ENCODE measurements at places on chromosomes 16 and 17.
A peak's percentile ranks its signal among the peaks of the same experiment; 100 is the strongest.

GRCh38 chr17:40443988-40444899 lies 994 bp downstream of the IGFBP4 start:
- no peak for DNase-seq

GRCh38 chr17:78828470-78829185 lies 12.0 kb downstream of the USP36 start:
- DNase-seq = peak; percentile 73

- no peak for DNase-seq
Observed at GRCh38 chr17:78376161-78376560, 2.3 kb upstream of the PGS1 start.

- DNase-seq = no peak
Observed at GRCh38 chr16:29649588-29650494, 13.2 kb upstream of the SPN start.

DNA sequence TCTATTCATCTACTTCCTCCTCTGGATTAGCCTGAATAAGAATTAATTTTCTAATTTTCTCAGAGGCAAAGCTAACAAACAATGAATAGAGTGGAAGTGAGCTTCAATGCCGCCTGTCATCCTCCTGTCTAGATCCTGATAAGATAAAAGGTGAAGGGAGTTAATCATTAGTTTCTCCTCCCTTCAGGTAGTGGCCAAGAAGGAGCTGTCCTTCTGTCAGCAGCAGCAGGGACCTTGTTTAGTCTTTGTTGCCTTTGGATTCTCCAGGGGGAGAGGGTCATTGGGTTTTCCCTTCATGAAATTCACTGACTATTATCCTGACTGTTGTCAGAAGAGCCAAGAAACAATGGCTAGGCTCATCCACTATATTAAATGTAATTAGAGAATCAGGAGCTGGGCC lies 420.2 kb upstream of the GOT2 start:
- no peak for DNase-seq

DNA sequence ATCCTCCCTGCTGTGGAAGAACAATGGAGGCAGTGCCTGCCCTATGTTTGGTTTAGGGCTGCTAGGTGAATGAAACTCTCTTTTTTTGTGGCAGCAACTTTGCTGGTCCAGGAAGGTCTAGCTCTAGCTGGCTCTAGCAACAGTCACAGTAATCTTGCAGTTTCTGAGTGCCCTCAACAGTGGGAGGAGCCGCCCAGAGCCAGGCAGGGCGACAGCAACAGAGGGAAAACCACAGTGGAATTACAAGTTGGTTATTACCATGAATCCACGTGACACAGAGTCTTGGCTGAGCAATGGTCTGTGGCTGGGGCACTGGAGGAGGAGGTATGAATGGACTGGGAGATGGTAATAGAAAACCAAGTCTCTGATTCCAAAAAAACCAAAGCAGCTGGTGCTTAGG lies 10.3 kb downstream of the HSPB9 start:
- peak; percentile 61 for DNase-seq

DNA sequence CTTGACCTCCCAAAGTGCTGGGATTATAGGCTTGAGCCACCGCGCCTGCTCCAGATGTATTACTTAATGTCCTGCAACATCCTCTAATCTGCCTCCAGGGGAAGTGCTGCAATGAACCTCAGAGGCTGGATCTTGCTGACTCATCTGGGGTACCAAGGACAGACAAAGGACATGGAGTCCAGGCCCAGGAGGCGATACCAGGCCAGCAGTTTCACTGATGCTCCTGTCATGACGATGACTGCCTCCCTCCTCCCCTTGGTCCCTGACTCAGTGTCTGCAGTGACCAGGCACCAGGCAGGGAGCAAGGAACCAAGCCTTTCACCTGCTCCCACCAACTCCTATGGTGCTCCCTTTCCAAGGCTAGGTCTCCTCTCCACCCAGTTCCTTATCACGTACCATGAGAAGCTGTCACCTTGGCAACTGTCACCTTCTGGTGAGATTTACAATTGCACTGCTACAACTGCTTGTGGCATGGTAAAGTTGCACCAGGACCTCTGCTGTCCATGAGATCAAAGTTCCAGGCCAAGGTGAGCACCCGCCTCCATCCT lies 21.6 kb upstream of the PHOSPHO1 start:
- DNase-seq = peak; percentile 44

- no peak for DNase-seq
Observed at GRCh38 chr16:30503403-30504296, 22.7 kb downstream of the ZNF768 start.

DNA sequence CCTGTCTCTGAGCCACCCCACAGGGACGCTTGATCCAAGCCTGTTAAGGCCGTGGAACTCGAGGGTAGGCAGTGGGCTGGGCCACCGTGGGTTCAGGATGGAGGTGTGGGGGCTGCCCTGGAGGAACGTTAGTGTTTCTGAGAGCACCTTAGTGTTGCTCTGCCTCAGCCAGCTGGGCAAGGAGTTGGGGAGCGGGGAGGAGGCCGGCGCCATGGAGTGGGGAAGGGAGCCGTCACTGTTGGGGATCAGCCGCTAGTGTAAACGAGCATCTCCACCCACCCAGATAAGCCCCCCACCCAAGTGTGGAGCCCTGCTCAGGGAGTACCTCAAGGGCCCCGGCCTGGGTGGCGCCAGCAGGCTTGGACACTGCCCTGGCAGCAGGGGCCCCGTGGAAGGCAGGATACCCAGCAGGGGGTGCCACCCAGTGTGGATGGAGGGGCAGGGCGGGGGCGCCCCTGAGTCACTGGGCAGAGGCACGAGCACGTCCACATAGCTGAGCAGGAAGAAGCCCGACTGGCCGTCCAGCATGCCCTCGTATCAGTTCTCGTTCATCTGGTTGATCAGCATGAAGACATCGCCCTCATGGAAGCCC lies 98.6 kb downstream of the KPNA2 start:
- no peak for DNase-seq

DNA sequence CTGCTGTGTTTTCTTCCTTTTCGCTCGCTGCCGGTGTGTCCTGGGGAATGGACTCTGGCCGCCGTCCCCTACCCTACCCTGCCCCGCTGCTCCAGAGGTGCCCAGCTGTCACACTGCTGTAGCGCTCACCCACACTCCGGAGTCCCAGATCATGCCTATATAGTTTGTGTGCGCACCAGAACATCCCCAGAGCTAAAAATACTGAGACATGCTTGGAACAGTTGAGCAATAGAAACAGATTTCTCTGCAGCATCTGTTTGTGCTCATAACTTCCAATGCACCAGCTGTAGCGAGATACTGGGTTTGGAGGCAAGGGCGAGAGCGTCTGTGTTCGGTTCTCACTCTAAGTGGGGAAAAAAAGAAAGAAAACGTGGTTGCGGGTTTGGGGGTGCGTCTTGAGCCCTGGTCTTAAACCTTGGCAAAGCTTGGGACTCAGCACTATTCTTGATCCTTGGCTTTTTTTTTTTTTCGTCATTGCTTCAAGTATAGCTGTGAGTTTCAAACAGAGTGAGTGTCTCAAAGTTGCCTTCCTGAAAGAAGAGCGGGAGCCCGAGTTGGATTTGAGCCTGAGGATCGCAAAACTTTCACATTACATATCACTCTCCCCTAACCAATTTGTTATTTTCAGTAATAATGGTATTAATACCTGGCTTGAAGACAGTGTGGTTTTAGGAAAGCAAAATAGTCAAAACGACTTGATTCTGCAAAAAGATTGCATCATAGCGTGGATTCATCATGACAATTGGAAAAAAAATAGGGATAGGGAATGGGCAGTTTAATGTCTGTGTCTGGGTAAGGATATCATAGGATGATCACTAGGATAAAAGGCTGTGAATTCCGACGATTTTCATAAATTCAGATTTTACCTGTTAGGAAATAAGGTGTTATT lies 621 bp downstream of the KCNJ2 start:
- DNase-seq = peak; percentile 21

DNA sequence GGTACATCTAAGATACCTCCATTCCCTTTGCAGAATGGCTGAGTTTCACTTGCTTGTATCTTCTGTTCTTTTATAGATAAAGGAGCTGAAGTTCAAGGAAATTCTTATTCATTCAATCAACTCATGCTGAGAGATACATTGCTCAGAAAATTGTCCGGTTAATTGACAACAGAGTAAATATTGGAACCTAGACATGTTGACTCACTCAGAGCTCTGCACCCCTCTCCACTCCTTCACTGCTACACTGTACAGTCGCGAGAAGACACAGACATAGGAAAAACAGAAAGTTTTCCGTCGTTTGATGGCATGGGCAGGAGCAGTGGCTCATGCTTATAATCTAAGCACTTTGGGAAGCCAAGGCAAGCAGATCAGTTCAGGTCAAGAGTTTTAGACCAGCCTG lies 690.5 kb upstream of the SOX9 start:
- DNase-seq = no peak

DNA sequence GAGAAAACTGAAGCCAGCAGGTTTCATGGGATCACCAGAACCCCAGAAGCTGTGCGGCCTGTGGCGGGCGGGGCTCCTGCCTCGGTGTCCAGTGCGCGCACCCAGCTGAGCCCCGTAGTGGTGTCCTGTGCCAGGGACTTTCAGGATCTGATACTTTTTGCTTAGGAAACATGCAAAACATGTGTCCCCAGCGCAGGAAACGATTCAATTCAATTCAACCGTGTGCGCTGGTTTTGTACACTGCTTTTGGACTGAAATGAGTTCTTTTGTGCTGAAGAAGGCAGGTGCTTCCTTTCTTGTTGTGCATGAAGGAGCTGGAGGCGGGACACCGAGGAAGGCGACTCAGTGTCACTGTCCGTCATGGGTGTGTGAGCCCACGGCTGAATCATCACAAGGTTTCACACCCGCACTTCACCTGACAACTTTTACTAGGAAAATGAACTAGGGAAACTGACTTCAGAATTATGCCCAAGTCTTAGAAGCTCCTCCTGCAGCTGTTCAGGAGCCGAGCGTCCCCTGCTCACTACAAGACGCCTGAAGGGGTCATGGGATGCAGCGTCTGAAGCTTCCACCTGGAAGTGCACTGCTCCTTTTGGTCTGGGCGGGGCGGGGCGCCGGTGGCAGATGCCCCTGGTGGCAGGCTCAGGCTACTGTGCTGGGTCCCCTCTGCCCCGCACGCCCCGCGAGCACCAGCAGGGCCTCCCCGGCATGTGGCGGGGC lies 31.4 kb upstream of the ZNF750 start:
- DNase-seq = peak; percentile 72

- peak; percentile 56 for DNase-seq
Observed at GRCh38 chr17:45096141-45096540, 35.0 kb downstream of the NMT1 start.

DNA sequence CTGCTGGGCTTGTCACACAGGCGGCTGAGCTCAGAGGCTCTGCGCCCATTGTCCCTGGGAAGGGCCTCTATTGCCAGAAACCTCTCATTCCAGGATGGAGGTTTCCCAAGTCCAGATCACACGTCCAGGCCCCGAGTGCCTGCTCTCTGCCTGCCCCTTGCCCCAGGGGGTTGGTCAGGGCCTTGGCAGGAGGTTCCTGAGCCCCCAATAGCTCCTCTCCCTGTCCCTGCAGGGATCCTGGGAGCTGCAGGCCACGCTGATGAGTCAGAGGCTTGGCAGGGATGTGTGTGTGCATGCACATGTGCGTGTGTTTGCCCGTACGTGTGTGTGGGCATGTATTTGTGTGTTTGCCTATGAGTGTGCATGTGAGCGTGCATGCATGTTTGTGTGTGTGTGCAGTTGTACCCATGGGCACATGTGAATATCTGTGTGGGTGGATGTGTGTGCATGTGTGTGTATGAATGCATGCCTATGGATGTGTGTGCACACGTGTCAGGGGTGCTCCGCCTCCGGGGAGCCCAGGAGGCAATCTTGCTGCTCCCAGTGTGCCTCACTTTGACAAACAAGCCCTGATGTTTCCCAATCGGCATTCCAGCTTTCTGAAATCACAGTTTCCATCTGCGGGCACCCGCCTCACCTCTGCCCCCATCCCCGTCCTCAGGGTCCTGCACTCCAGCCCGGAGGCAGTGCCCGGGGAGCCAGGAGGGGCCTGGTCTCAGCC lies 98.4 kb upstream of the GSE1 start:
- peak; percentile 94 for DNase-seq

DNA sequence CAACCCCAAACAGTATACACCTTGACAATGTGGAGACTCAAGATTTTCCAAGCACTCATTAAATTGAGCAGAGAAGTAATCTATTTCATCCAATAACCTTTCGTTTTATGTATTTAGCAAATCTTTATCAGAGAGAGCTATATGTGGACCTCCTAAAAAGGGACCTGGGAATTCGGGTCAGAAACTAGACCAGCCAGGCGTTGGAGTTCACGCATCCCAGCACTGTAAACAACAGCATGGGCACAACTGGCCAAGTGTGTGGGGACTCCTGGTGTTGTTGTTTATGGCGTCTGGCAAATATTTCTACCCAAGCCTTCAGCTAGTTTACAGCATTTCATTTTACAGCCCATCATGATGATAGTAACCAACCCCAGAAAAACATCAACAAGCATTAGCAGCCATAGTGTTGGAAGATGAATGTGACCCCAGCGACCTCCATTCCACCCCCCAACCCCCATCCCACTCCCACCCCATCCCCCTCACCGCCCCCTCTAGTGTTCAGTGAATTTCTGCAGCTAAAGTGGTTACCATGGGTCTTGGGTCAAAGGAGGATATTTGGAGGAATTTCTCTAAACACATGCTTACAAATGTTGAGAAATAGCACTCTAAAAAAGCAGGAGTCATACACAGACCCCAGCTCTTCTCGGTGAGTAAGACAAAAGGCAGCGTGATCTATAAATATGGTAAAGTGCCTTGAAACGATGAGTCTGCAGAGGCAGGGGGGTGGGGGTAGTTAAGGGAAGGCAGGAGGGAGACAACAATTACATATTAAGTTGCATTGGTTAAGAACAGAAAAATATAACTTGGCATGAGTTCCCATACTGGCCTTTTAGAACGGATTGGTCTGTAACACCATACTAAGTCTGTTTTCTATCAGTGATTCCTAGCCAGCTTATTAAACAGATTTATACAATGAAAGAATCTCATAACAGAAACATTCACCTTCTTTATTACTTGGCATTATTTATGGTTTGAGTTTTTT lies 91.4 kb upstream of the TBX2 start:
- no peak for DNase-seq

- no peak for DNase-seq
Observed at GRCh38 chr16:64532117-64532516, 589.7 kb downstream of the CDH11 start.

DNA sequence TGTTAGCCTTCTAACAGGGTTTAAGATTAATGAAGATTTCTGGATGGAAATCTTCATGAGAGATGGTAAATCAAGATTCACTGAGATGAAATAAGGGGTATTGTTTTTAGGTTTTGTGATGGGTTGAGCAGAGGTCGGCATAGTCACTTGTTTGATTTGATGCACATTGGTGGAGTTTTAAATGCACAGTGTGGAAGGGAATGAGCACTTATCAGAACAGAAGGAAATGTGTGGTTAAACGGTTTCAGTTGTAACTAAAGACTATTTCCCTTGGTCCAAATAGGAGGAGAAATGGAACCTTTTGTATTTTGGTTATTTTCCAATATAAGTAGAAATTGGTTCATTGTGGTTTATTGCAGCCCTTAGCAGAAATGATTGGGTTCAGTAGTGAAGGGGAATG lies 34.1 kb downstream of the CBFB start:
- DNase-seq = no peak
